ENCODE measurements at places on chromosomes 1 and 21.

- DNase-seq, result no peak
These were observed 18.6 kb downstream of the FMO1 start for GRCh38 chr1:171266930-171267329.

- DNase-seq, result no peak
These were observed 767 bp upstream of the EGLN1 start for GRCh38 chr1:231422798-231423309.

DNA sequence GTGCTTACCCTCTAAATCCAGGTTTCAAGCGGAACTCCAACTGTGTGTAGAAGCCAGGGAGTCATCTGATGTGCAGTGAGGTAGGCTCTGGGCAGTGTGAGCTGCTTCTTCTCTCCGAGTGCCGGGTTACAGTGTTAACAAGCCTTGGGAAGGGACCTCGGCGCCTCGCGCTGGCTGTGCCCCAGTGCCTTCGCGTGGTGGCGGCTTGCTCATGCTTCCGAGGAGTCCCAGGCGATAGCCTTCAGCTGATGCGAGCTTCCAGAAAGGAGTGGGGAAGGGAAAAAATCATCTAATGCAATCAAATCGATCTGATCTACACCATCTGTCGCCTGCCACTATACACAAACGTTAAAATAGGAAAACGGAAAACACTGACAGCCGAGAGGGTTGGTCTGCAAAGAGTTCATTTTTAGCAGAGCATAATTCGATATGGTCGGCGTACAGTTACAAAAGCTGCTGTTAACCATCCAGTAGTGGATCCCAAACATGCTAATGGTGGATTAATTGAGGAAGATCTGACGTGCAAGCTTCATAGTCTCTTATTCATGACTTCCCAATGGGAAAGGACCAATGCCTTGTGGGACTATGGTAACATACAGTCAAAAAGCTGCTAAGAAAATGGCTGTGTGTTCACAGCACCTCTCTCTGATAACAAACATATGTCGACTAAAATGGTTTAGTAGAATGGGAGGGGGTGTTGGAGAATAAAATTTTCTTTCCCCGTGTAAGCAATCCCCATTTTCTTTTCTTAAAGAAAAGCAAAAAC, 128.7 kb upstream of the DPYD start:
- peak; percentile 25 for DNase-seq

DNA sequence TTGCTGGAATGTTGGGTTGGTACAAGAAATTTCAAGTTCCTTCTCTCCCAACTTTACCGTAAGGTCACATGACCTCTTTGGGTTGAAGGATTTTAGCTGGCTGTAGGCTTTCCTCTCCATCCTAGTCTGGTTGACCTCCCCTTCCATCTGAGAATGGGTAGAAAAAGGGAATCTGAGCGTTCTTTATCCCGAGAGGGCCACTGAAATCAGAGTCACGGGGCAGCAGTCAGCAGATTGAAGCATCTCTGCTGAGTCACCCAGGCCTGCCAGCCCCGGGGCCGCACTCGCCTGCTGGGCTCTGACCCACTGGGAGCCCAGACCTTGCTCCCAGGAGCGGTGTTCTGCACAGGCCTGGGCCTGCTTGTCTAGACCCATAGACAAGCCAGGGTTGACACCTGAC, 31.0 kb downstream of the TMCC2 start:
- peak; percentile 62 for DNase-seq

GRCh38 chr1:40450495-40451237, 390 bp downstream of the ZFP69B start:
- peak; percentile 84 for DNase-seq

GRCh38 chr1:5990913-5991312, 1.3 kb downstream of the NPHP4 start:
- DNase-seq, result peak; percentile 34

- DNase-seq, result peak; percentile 0
These were observed 217.9 kb downstream of the KCNH1 start for GRCh38 chr1:210915890-210916507.

DNA sequence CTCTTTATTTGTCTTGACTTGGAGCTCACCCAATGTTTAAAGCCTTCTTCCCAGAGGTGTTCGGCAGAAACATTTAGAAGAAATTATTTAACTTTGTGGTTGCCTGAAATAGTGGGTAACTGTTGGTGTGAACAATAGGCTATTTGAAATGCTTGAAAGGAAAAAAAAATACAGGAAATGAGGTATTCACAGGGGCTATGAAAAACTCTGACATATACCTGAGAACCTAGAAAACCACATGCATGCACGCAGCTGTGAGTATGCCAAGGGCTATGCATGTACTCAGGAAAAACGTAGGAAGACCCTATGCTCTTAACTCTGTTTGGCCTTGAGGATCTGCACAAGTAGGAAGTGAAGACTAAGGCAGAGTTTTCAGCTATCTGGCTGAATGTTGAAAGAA, 16.4 kb upstream of the RNF186 start:
- no peak for DNase-seq

DNA sequence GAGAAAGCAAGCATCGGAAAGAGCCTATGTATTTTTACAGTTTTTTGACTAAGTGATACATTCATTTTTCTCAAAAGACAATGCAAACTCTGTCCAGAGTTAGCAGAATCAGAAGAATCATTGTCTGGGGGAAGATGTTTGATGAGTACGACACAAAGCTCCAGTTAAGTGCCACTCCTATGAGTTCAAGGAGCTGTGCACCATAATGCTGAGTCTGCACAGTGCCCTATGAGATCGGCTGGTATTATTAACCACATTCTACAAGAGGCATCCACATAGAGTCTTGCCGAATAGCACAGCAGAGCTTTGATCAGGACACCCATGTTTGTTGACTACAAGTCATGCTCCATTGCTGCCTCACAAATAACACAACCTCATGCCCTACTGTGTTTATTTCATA, 54.9 kb upstream of the RAP1GAP start:
- no peak for DNase-seq

GRCh38 chr1:112439592-112439991, 43.6 kb downstream of the CTTNBP2NL start:
- DNase-seq, result no peak

DNA sequence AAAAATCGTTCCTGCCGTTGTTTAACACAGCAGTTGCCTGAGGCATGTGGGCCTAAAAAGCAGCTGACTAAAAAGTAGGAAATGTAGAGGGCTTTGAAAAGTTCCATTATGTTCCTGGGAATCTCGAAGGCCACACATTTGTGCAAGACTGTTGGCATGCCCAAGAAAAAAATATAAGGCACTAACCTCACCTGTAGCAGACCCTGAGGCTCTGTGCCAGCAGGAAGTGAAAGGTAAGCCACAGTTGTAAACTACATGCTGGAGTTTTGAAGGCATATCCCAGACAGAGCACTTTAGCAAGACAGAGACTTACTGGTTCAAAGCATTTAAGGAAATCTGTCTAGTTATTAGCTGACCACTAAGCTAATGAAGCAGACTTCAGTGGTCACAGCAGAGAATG, 52.7 kb downstream of the TRMT1L start:
- no peak for DNase-seq

DNA sequence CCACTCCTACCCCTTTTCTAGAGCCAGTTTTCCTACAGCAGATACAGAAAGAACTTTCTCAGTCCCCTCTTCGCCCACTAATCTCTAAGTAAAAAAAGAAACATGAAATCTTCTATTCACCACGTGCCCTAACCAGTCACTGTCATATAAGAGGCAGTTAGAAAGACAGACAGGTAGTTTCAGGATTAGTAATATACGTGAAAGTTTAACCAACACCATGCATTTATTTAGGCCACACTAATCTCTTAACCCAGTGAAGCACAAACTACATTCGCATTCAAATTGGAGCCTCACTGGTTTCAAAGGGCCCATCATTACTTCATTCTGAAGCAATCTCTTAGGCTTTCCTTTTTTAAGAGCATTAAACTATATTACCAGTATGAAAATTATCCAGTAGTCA, 10.1 kb downstream of the GPATCH2 start:
- DNase-seq, result no peak

GRCh38 chr1:235160383-235160956, 580 bp downstream of the RBM34 start:
- DNase-seq, result peak; percentile 77

- DNase-seq, result peak; percentile 93
These were observed 213.7 kb downstream of the PBX1 start for GRCh38 chr1:164772635-164773034.

DNA sequence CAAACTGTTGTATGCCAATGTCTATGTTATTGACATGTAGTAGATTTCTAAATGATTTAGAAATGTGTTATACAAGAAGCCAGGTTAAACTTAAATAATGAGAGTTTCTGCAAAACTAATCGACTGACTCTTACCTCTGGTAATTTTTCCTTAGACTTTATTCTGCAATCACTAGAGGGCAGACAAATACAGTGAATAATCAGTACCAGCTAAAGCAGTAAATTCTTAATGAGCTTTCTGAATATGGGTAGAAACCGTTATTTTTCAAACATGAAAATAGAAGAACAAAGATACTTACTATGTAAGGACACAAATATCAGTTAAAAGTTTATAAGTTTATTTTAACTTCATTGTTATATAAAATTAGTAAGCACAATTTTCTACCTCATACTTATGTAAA, 97.9 kb upstream of the RGS1 start:
- DNase-seq, result peak; percentile 71

GRCh38 chr21:27173053-27173452, 206.2 kb upstream of the ADAMTS5 start:
- peak; percentile 70 for DNase-seq

GRCh38 chr1:205261946-205262691, 34.4 kb downstream of the TMCC2 start:
- peak; percentile 43 for DNase-seq

DNA sequence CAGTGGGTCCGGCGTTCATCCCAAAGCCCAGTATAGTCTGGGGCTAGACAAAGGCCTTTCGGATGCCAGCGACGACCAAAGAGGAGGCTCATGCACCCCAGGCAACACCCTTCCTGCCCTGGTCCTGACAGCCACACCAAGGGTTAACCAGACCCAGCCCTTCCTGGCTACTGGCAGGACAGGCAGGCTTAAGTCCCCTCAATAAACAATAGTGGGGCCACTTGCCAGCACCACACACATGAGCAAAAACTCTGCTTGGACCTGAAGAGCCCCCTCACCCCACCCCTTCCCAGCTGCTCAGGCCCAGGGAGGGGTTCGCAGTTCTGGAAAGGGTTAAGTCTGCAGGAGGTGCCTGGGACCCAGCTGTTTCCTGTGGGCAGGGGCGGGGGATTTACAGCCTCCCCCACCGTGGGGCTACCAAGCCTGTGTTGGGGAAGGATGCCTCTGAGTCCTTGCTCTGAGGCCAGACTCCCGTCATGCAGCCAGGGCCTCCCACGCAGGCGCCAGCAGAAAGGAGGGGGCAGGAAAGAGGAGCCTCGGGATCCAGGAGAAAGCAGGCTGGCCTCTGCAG, 18.2 kb downstream of the PHLDA3 start:
- peak; percentile 94 for DNase-seq

DNA sequence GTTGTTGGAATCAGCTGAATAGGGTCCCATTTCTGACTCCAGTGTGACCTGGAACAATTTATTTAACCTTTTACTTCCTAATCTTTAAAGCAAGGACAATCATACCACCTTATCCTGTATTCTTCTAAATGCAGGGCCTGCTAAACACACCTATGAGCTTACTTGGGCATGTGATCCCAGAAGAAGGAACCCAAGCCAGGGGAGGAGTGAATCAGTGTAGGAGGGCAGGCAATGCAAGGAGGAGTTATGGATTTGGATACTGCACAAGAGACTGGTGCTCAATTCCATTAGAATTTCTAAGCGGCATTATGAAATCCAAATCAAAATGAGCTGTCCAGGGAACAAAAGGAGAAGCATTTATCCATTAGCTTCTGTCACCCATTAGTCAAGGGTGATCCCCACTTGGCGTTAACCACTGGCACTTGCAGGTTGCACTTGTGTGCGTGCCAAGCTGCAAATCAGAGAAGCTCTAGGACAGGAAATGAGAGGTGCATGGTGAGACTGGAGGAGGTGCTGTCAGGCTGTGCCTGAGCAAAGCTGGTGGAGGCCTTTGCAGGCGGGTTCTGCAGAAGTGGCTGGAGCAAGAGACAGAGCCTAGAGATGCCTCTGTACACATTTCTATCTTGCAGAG, 297.2 kb upstream of the PLXNA2 start:
- no peak for DNase-seq

- no peak for DNase-seq
These were observed 31.6 kb upstream of the ARHGEF10L start for GRCh38 chr1:17507915-17508314.

Data from cardiac fibroblast (primary cell).